ENCODE measurements at places on chromosomes 16 and 17. TPM values are rescaled to one million over a fixed set of nuclear protein-coding genes. Genes with fewer than 3 reads are reported as not detected.
A peak's percentile ranks its signal among the peaks of the same experiment; 100 is the strongest.

DNA sequence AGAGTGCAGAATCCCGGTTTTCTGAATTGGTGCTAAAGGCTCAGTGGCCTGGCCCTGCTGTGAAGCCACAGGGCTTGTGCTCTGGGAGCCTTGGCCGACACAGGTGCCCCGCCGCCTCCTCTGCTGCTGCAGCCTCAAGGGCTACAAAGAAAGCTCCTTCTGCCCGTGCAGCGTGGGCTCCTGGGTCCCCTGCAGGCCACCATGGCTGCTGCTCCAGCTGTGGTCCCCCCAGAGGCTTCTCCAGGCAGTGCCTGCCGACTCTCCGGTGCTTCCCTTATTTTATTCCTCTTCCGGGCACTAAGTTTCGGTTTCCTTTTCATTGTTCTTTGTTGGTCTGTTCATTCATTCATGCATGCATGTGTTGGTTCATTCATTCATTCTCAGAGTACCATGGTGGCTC lies 53.1 kb downstream of the CMIP start:
- no peak overlapping the region for H3K4me3 ChIP-seq
- no peak overlapping the region for H3K27ac ChIP-seq
- peaks cover 4% of the 10 kb centered on the region for H3K36me3 ChIP-seq
- no peaks in the 10 kb centered on the region for H3K4me1 ChIP-seq

DNA sequence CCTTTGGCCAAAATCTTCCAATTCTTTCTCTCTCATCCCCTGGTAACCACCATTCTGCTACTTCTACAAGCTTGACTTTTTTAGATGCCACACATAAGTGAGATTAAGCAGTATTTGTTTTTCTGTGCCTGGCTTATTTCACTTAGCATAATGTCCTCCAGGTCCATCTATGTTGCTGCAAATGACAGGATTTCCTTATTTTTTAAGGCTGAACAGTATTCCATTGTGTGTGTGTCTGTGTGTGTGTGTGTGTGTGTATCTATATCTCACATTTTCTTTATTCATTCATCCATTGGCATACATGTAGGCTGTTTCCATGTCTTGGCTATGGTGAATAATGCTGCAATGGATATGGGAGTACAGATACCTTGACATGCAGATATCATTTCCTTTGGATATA lies 6.1 kb downstream of the ACACA start:
- no peak overlapping the region for H3K27ac ChIP-seq
- no peaks in the 10 kb centered on the region for H3K4me1 ChIP-seq
- H3K27me3 ChIP-seq, result no peaks in the 10 kb centered on the region
- H3K4me3 ChIP-seq, result no peak overlapping the region
- peaks cover 8% of the 10 kb centered on the region for H3K36me3 ChIP-seq
- DNase-seq, result no peak

DNA sequence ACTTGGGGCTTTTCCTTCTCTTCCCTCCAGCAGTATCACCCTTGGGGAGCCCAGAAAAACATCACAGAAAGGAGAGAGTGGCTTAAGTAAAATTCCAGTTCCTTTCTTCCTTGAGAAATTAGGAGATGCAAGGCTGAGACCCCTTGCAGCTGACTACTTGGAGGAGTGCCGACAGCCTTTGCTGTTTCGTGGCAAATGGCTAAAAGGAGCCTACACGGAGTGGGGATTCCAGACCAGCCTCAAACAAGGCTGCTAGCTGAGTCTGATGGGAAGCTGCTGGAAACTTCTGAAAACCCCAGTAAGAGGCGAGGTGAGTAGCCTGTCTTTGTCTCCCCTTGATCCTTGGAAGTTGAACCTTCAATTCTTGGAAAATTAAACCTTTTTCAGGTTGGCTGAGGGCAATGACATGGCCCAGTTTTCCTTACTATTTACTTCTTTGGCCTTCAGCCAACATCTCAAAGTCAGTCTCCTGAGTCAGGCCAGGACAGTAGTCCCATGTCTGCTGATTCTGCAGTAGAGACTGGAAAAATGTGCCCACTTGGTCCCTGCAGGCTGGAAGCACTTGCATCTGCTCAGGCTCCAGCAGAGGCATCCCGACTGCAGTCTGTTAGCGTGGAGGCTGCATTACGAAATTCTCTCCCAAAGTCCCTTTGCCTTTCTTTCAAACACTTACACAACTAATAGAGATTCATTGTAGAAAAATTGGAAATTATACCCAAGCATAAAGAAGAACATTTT lies 23.4 kb downstream of the SMIM36 start:
- H3K4me3 ChIP-seq, result no peak overlapping the region
- H3K36me3 ChIP-seq, result no peaks in the 10 kb centered on the region
- H3K27me3 ChIP-seq, result no peaks in the 10 kb centered on the region
- no peak overlapping the region for H3K27ac ChIP-seq

- no peaks in the 10 kb centered on the region for H3K36me3 ChIP-seq
- H3K4me1 ChIP-seq, result no peaks in the 10 kb centered on the region
- H3K27me3 ChIP-seq, result no peaks in the 10 kb centered on the region
- no peak overlapping the region for H3K4me3 ChIP-seq
- no peak overlapping the region for H3K27ac ChIP-seq
- no peak for DNase-seq
Observed at GRCh38 chr16:9911231-9911630, 271.0 kb downstream of the GRIN2A start.

GRCh38 chr16:65375651-65376050 lies 253.8 kb upstream of the CDH11 start:
- no peak overlapping the region for H3K27ac ChIP-seq
- no peak for DNase-seq
- H3K4me3 ChIP-seq, result no peak overlapping the region
- no peaks in the 10 kb centered on the region for H3K27me3 ChIP-seq

- no peak overlapping the region for H3K4me3 ChIP-seq
- no peak overlapping the region for H3K27ac ChIP-seq
- H3K4me1 ChIP-seq, result no peaks in the 10 kb centered on the region
Observed at GRCh38 chr16:66847533-66848067, 3.4 kb downstream of the CA7 start.

DNA sequence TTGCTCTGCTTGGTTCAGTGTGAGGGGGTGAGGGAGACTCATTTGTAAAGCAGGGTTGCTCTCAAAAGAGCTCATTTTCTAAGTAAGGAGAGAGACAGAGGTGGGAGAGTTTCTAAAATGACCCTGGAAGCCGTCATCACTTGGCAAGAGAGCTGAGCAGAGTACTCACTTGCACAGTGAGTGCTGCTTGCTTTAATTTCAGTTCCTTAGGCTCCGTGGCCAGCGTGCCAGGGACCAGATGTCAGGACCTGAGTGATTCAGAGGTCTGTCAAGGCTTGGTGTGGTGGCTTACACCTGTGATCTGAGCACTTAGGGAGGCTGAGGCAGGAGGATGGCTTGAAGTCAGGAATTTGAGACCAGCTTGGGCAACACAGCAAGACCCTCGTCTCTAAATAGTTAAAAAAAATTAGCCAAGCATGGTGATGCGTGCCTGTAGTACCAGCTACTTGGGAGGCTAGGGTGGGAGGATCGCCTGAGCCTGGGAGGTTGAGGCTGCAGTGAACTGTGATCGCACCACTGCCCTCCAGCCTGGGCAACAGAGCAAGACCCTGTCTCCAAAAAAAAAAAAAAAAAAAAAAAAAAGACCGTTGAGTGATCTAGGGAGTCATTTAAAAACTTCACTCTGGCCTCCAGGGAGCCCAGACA lies 10.7 kb downstream of the ZNF205 start:
- no peak overlapping the region for H3K27ac ChIP-seq
- peaks cover 5% of the 10 kb centered on the region for H3K36me3 ChIP-seq
- peaks cover 3% of the 10 kb centered on the region for H3K4me1 ChIP-seq
- no peak for DNase-seq

DNA sequence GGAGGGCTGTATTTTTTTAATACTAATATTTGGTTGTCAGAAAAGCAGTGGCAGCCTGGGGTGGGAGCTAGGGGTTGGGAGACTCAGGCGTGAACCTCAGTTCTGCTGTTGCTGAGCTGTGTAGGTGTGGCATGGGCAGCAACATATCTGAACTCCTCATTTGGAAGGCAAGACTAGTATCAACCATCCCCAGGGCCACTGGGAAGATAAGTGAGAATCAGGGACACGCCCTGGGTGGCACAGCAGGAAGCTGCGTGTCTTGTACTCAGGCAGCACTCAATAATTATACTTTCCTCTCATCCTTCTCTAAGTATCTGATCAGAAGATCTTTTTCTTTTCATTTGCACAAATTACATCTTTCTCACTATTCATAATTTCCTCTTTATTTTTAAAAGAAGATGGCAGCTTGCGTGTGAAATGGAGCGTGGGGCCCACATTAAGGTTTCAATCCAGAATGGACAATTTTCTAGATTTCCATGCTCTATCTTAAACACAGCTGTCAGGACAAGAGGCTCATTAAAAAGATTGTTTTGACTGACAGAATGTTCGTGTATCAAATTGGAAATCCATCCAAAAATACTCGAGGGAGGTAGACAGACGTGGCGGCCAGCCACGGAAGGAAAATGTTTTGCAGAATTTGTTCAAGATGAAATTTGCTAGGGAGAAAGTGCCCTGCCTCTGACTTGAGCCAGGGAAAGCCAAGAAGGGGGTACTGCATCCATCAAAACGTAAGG lies 121.1 kb downstream of the CPPED1 start:
- no peaks in the 10 kb centered on the region for H3K4me1 ChIP-seq
- no peak overlapping the region for H3K27ac ChIP-seq
- no peak for DNase-seq
- no peak overlapping the region for H3K4me3 ChIP-seq
- H3K27me3 ChIP-seq, result no peaks in the 10 kb centered on the region

GRCh38 chr16:50365791-50366575 lies 2.8 kb downstream of the BRD7 start:
- no peaks in the 10 kb centered on the region for H3K4me1 ChIP-seq
- no peaks in the 10 kb centered on the region for H3K27me3 ChIP-seq
- H3K27ac ChIP-seq, result no peak overlapping the region
- DNase-seq, result no peak

- DNase-seq, result no peak
- no peak overlapping the region for H3K27ac ChIP-seq
- H3K4me3 ChIP-seq, result no peak overlapping the region
- H3K4me1 ChIP-seq, result no peaks in the 10 kb centered on the region
- no peaks in the 10 kb centered on the region for H3K27me3 ChIP-seq
Observed at GRCh38 chr17:39327109-39327508, 74.3 kb downstream of the FBXL20 start.

- no peaks in the 10 kb centered on the region for H3K27me3 ChIP-seq
- H3K36me3 ChIP-seq, result no peaks in the 10 kb centered on the region
- no peak overlapping the region for H3K4me3 ChIP-seq
- H3K4me1 ChIP-seq, result no peaks in the 10 kb centered on the region
- DNase-seq, result no peak
Observed at GRCh38 chr16:5003828-5004227, 29.9 kb downstream of the NAGPA start.

GRCh38 chr17:1177016-1177700 lies 2.6 kb downstream of the ABR start:
- no peak overlapping the region for H3K27ac ChIP-seq
- no peak for DNase-seq
- H3K4me1 ChIP-seq, result no peaks in the 10 kb centered on the region
- no peaks in the 10 kb centered on the region for H3K36me3 ChIP-seq
- H3K4me3 ChIP-seq, result peak overlapping the region; percentile 90

DNA sequence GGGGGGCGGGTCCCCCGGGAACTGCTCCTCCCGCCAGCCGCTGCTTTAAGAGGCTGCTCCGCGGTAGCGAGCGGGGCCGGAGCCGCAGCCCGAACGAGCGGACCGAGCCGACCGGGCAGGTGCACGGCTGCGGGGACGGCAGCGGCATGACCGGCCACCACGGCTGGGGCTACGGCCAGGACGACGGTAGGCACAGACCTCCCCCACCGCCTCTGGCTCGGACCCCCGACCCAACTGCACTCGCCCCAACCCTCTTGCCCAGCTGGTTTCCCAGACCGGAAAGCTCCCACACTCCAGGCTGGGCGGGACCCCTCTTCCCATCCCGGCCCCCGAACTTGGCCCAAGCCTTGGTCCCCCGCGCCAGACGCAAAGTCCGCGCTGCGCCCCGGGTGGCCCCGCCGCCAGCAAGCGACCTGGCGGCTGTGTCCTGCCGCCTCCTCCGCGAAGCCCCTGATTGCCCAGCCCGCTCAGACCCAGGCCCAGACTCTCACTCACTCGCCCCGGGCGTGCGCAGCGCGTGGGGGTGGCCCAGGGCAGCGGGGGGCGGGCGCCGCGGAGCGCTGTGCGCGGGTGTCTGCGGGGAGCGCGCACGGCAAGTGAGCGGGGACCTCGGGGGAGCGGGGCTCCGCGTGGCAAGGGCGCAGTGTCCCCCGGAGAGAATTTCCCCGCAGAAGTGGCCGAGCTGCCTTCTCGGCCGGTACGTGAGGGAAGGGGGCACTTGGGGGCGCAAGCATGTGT lies at the start of gene CA7:
Gene CA7 (plus strand): TSS at position 73 of the 738 bp plus-strand sequence. CDS start 74 bp downstream, at position 147.
- peaks cover 17% of the 10 kb centered on the region for H3K27me3 ChIP-seq
- peak within 1 kb of the TSS; percentile 81 for H3K4me3 ChIP-seq
- no peaks in the 10 kb centered on the region for H3K4me1 ChIP-seq
- H3K36me3 ChIP-seq, result no peaks in the 10 kb centered on the region

- H3K4me3 ChIP-seq, result no peak overlapping the region
- H3K27ac ChIP-seq, result no peak overlapping the region
- DNase-seq, result peak; percentile 76
- no peaks in the 10 kb centered on the region for H3K27me3 ChIP-seq
- peaks cover 2% of the 10 kb centered on the region for H3K36me3 ChIP-seq
- no peaks in the 10 kb centered on the region for H3K4me1 ChIP-seq
Observed at GRCh38 chr16:14289692-14290340, 218.7 kb downstream of the MRTFB start.

- no peak overlapping the region for H3K27ac ChIP-seq
- no peaks in the 10 kb centered on the region for H3K27me3 ChIP-seq
- no peaks in the 10 kb centered on the region for H3K36me3 ChIP-seq
- H3K4me3 ChIP-seq, result no peak overlapping the region
Observed at GRCh38 chr17:69908626-69909368, 166.2 kb upstream of the KCNJ16 start.

DNA sequence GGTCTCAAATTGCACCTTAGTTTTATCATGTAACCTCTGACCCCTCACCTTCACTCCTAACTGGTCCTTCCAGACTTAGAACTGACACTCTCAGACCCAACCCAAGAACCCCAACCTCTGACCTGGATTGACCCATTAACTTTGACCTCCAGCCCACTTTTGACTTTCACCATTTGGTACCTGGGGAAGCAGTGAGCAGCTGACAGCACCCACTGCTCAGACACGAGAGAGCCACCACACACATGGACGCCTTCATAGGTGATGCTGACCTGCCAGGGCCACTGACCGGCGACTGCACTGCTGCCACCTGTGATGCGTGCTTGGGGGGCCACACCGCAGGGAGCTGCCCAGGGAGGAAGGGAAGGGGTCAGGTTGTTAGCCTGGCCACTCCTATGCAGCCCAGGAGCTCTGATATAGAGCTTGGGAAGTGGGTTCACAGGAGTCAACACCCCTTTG lies 2.5 kb downstream of the PRSS8 start:
- peak overlapping the region; percentile 81 for H3K4me3 ChIP-seq
- H3K4me1 ChIP-seq, result peaks cover 18% of the 10 kb centered on the region
- H3K36me3 ChIP-seq, result peaks cover 34% of the 10 kb centered on the region
- no peak for DNase-seq

The SUPT6H gene
- total RNA-seq, result 85.8 TPM

The PIMREG gene
- total RNA-seq, result 92.5 TPM

The C17orf107 gene
- 4.4 TPM for total RNA-seq

The ASB16 gene
- total RNA-seq, result 0.90 TPM

The GSG1L gene
- 0.83 TPM for total RNA-seq

The ZNF18 gene
- total RNA-seq, result 6.8 TPM

The HEXIM2 gene
- 12.5 TPM for total RNA-seq

The PCGF2 gene
- total RNA-seq, result 116 TPM

The ACBD4 gene
- 10.5 TPM for total RNA-seq
